ENCODE measurements at places on chromosomes 11 and 22.

GRCh38 chr22:17079572-17079971, 5.2 kb upstream of the IL17RA start:
- no peak overlapping the region for H3K27ac ChIP-seq
- no peak for DNase-seq
- H3K4me1 ChIP-seq = peaks cover 7% of the 10 kb centered on the region
- H3K4me3 ChIP-seq = no peak overlapping the region
- H3K36me3 ChIP-seq = no peaks in the 10 kb centered on the region

GRCh38 chr11:23284631-23285030, 424.4 kb upstream of the CCDC179 start:
- no peak overlapping the region for H3K4me3 ChIP-seq
- no peaks in the 10 kb centered on the region for H3K27me3 ChIP-seq
- H3K36me3 ChIP-seq = no peaks in the 10 kb centered on the region

DNA sequence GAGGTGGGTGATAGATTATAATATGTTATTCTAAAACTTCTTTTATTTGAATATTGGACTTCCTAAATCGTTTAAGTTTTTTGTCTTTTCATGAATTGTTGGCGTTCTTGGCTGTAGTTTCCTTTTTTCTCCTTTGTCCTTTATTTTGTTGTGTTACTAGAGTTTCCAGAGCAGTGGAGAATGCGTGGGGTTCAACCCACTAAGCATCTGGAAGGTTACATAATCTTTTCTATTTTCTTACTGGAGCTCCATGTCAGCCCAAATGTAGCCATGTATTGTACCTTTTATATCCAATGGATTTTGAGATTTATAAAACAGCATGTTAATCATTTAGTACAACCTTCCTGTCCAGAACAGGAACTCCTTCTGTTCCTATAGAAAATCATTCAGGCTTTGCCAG, 63.2 kb downstream of the PPP6R3 start:
- no peak overlapping the region for H3K4me3 ChIP-seq
- H3K4me1 ChIP-seq = peaks cover 86% of the 10 kb centered on the region
- peaks cover 65% of the 10 kb centered on the region for H3K36me3 ChIP-seq
- H3K27me3 ChIP-seq = no peaks in the 10 kb centered on the region
- DNase-seq = no peak
- peak overlapping the region; percentile 59 for H3K27ac ChIP-seq

DNA sequence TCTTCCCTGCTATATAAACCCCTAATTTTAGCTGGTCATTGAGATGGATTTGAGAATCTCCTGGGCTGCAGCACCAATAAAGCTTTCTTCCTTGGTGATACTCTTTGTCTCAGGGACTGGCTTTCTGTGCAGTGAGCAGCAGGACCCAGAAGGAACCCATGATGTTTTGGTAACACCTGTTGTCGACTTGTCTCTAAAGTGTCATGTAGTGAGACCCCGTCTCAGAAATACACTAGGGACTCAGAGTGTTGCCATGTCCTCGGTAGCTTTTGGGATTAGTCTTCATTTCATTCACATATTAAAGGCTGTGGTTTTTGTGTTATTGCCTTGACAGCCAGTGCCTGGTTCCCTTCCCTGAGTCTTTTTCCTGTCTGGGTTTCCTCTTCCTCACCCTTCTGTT, 1078.7 kb downstream of the TBC1D22A start:
- H3K4me3 ChIP-seq = no peak overlapping the region
- H3K4me1 ChIP-seq = no peaks in the 10 kb centered on the region
- no peak overlapping the region for H3K27ac ChIP-seq
- DNase-seq = no peak

DNA sequence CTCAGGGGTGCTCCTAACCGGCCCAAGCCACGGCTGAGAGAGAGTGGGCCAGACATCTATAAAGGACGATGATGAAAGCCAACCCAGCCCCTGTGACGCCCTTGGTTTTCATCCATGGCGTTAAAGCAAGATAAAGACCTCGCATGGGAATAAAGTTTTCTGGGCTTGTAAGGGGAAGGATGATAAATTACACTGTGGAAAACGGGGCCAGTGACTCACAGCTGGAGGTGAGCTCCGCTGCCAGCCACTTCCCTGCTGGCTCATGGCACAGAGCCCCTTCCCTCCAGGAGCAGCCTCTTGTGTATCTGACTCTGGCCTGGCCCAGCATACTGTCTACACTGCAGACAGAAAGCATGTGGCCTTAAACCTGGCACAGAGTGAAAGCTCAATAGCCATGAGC, 503.2 kb upstream of the B3GAT1 start:
- H3K27me3 ChIP-seq = peaks cover 46% of the 10 kb centered on the region
- H3K4me3 ChIP-seq = no peak overlapping the region
- H3K27ac ChIP-seq = no peak overlapping the region
- no peaks in the 10 kb centered on the region for H3K36me3 ChIP-seq
- no peaks in the 10 kb centered on the region for H3K4me1 ChIP-seq

GRCh38 chr11:61061081-61061826, 41.0 kb upstream of the CD5 start:
- DNase-seq = no peak
- H3K4me1 ChIP-seq = no peaks in the 10 kb centered on the region
- H3K27ac ChIP-seq = no peak overlapping the region

DNA sequence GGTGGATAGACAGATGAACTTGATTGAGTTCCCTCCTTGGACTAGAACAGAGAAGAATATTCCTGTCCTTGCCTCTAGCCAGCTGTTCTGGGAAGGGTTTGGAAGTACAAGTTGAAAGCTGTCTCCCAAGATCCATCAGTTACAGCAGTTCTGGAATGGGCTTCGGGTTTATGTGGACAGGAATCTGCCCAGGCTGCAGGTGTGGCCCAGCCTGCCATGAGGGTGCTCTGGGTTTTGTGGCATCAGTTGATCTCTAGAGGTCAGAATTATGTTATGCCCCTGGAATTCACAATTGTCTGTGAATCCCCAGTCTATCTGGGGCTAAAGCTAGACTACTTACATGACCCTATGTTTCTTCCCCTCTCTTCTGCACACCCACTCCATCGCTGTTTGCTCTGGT, 4.9 kb upstream of the MICAL2 start:
- H3K27me3 ChIP-seq = no peaks in the 10 kb centered on the region
- H3K4me3 ChIP-seq = no peak overlapping the region
- H3K4me1 ChIP-seq = peaks cover 71% of the 10 kb centered on the region

DNA sequence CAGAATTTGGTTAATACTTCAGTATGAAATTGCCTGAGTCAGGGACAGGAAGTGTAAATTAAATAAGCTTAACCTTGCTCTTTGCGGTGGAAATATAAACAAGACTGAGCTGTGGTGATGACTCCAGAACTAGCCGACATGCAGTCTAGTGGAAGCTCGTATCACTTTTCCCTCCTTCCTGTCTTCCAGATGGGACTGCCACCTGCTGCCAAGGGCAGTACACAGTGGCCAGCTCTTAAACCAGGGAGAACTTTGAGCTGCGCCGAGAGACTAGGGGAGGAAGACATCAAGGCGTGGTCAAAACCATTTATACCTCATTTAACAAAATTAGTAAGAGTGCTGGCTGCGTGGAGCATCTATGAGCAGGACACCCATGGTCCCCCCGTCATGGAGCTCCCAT, 31.3 kb upstream of the CTTN start:
- peaks cover 50% of the 10 kb centered on the region for H3K36me3 ChIP-seq
- no peaks in the 10 kb centered on the region for H3K27me3 ChIP-seq
- no peak for DNase-seq
- no peak overlapping the region for H3K4me3 ChIP-seq

DNA sequence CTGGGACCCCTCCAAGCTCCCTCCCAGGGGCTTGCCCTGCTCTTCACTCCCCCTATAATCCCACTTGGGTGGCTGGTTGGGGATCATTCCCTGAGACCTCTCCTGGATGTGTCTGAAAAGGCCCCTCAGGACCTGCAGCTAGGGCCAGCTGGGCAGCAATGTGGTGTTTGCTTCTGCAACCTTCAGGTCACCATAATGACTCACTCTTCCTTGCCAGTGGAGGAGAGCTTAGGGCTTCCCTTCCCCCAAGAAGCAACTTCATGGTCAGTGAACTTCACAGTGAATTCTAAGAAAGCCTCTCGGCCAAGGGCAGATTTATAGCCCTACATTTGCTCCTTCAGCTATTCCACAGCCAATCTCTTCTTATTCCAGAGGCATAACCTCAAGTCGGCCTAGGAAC, 45.1 kb upstream of the TSPAN18 start:
- no peaks in the 10 kb centered on the region for H3K27me3 ChIP-seq
- DNase-seq = no peak
- H3K4me1 ChIP-seq = no peaks in the 10 kb centered on the region
- no peak overlapping the region for H3K4me3 ChIP-seq
- no peaks in the 10 kb centered on the region for H3K36me3 ChIP-seq

DNA sequence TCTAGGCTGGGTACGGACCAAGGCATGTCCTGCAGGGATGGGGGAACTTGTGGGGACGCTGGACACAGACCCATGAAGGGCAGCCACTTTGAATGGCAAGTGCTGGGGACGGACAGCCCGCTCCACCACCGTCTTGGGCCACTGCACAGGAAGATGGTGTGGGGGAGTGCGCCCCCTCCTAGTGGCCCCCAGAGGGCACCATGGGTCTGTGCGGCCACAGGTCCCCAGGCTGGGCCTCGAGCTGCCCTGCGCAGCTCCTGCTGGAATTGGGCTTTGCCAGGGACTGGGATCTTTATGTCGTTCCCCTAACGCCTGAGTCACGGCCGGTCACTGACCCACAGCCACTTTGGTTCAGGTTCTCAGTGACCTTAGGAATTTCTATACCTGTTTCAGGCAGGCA, 44.4 kb downstream of the NAT10 start:
- H3K27me3 ChIP-seq = no peaks in the 10 kb centered on the region
- no peak overlapping the region for H3K27ac ChIP-seq
- H3K4me3 ChIP-seq = no peak overlapping the region

- H3K4me3 ChIP-seq = no peak overlapping the region
- no peak for DNase-seq
- H3K4me1 ChIP-seq = no peaks in the 10 kb centered on the region
- no peaks in the 10 kb centered on the region for H3K27me3 ChIP-seq
Measured at GRCh38 chr11:62068730-62069129, 55.1 kb upstream of the INCENP start.

- H3K4me3 ChIP-seq = no peak overlapping the region
- H3K27me3 ChIP-seq = peaks cover 46% of the 10 kb centered on the region
- no peaks in the 10 kb centered on the region for H3K36me3 ChIP-seq
- no peak overlapping the region for H3K27ac ChIP-seq
- DNase-seq = no peak
Measured at GRCh38 chr11:70674605-70675004, 276.3 kb downstream of the CTTN start.

DNA sequence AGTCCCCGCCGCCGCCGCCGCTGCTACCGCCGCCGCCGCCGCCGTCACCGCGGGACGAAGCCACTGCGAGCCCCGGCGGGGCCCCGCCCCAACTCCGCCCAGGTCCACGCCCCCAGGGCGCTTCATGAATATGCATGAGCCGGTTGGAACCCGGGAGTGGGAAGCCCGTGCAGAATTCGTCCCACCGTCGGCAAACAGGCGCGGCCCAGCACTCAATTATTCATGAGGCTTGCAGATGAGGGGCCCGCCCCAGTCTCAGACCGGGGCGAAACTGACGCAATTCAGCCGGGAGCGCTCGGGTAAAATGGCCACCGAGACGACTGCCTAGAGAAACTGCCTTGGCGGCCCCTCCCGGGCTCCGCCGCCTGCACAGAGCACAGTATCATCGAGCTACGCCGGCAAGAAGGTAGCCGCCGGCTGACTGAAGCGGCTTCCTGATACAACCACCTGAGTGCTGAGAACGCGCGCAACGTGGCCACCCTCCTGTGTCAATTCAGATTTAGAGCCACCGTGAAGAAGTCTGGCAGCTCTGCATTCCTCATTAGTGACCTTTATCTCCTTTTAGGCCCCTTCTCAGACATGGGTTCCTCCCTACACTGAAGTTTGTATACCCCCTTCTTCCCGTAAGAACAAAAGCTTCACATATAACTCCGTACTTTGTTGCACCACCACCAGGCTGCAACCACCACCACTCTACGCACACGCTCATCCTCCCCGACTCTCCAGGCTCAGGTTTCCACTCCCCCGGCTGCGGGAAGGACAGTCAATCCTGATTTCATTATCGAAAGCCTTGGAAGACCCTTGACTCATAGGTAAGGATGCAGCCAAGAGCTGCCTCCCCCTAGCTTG, at the start of gene TNKS1BP1:
TNKS1BP1 (minus strand) TSS at position 67 of the 849 bp plus-strand sequence. CDS start 3,067 bp downstream, outside the sequence.
- peaks cover 65% of the 10 kb centered on the region for H3K4me1 ChIP-seq
- peak; percentile 97 for DNase-seq

DNA sequence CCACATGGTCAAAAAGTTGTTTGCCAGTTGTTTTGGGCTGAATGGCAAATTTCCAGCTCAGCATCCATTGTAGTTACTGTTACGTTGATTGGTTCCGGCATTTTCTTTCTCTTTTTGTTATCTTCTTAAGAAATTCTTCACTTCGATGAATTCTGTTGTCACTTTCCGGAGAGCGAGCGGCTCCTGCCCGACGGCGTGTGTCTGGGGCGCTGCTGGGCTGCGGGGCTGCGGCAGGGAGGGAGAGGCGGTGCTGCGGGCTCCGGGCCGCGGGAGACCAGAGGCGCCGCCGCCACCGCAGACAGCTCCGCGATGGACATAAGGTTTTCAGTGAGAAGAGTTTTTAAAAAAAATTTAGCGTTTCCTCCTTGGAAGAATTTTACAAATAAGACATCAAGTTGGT, 117.4 kb downstream of the RRM1 start:
- peak overlapping the region; percentile 18 for H3K4me3 ChIP-seq
- H3K4me1 ChIP-seq = no peaks in the 10 kb centered on the region
- no peaks in the 10 kb centered on the region for H3K36me3 ChIP-seq
- H3K27me3 ChIP-seq = peaks cover 38% of the 10 kb centered on the region

DNA sequence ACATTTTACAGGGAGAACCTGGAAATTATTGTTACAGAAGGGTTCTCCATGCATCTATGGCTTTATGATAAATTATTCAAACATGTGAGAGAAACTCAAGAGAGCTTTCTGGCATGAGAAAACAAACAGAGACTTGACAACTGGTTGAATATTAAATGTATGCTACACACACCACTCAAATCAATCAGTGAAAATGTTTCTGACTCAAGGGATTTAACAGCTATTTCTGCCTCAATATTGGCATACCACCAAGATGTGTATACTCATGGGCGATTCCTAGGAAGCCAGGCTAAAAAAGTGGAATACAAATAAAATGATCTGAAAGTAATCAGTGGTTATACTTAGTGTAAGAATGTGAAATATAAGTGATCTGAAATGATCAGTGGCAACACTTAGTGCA, 15.8 kb upstream of the OR51T1 start:
- no peak overlapping the region for H3K4me3 ChIP-seq
- H3K4me1 ChIP-seq = peaks cover 7% of the 10 kb centered on the region
- no peaks in the 10 kb centered on the region for H3K27me3 ChIP-seq
- DNase-seq = no peak
